ENCODE measurements at places on chromosomes 1 and 21. TPM values are rescaled to one million over a fixed set of nuclear protein-coding genes. Genes with fewer than 3 reads are reported as not detected.

Gene CNKSR1
- 3.6 TPM for total RNA-seq

DNA sequence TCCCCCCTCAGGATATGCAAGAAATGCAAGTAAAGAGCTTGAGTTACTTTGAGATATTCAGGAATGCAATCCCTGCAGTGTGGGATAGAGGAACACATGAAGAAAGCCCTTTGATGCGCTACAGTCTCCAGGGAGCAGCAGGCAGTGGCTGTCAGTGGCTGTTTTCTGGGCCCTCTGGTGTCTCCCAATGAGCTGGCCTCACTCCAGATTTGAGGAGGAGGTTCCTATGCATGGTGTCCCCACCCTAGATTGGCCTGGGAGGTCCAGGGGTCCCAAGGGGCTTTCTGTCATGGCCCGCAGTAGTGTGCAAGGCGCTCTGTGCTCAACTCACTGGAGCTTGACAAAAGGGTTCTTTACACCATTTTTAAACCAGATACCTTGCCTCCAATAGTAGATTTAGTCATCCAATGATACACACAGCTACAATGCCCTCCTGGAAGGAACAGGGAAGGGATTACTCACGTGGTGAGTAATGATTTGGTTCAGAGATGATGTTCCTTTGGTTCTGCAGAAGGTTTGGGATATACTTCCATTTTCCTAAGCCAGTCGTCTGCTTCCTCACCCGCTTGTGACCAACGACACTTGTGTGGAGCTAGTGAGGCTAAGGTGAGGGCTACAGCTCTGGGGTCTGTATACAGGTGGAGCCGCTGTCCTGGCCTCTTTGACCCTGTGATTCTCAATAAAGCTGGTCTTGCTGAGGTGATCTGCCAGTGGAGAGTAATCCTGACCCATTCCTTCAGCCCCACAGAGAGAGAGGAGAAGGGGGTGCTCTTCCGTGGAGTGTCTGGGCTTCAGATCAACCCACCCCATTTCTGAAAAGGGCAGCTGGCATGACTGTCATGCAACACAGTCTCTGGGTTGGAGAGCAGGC lies 6.6 kb downstream of the BATF3 start:
- DNase-seq: no peak

- no peak for DNase-seq
These were observed 84.2 kb downstream of the RYR2 start for GRCh38 chr1:237126180-237126579.

DNA sequence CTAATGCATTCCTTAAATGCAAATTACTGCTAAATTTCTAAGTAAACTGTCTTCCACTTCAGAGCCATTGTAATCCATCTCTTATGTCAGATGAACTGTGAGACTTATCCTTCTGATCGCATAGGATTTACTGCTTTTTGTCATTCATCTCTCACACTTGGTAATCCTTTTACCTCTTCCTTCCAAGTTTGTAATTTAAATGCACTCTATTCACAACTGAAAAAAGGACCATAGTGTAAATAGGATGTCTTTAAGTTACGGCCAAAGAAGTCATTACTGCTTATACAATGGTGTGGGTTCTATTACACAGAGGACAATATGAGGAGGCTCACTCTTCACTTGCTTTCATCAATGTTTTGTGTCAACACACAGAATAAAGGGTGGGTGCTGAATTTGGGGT lies 393.3 kb downstream of the PTBP2 start:
- DNase-seq: no peak

DNA sequence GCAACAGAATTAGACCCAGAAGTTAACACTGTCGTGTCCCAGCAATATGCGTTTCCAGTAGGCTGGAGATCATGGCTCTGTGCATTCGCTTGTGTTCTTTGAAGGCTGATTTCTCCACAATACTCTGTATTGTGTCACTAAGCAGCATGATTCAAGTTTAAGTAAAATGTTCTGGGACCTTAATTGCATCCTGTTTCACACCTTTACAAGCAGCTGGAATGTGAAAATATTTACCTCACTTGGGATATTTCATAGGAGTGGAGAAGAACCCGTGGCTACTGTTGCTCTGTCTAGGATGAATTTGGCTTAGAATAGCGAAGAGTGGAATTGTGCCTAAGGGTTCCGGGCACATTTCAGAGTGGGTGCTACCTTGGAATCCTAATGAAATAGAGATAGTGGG lies 6.3 kb downstream of the PTGFRN start:
- no peak for DNase-seq

Gene SHISA4
- total RNA-seq: 0.19 TPM

GRCh38 chr1:193031431-193031830 lies 27.7 kb downstream of the UCHL5 start:
- no peak for DNase-seq

Gene SESN2
- 8.8 TPM for total RNA-seq

Measured in CD4-positive, alpha-beta T cell (primary cell).